ENCODE measurements at places on chromosomes 2 and 18.

DNA sequence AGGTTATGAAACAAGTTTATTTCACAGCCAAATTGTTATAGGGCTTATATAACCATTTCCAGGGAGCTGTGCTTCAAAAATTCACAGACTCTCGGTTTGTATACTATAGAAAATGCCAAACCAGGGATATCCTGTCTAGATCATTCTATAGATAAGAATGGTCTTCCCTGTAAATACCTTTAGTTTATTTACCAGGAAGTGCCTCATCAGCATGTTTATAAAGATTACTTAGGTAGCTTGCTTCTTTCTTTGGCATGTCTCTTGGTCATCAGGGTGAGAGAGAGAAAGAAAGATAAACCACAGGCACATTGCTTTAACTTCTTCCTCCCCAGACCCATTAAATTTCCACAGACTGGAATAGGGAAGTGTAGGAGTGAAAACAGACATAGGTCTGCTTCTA, 439.4 kb downstream of the SPAG16 start:
- DNase-seq: no peak

- peak; percentile 70 for DNase-seq
These were observed 54.5 kb downstream of the C18orf63 start for GRCh38 chr18:74370115-74370514.

GRCh38 chr2:51559026-51559425, 527.1 kb upstream of the NRXN1 start:
- no peak for DNase-seq

DNA sequence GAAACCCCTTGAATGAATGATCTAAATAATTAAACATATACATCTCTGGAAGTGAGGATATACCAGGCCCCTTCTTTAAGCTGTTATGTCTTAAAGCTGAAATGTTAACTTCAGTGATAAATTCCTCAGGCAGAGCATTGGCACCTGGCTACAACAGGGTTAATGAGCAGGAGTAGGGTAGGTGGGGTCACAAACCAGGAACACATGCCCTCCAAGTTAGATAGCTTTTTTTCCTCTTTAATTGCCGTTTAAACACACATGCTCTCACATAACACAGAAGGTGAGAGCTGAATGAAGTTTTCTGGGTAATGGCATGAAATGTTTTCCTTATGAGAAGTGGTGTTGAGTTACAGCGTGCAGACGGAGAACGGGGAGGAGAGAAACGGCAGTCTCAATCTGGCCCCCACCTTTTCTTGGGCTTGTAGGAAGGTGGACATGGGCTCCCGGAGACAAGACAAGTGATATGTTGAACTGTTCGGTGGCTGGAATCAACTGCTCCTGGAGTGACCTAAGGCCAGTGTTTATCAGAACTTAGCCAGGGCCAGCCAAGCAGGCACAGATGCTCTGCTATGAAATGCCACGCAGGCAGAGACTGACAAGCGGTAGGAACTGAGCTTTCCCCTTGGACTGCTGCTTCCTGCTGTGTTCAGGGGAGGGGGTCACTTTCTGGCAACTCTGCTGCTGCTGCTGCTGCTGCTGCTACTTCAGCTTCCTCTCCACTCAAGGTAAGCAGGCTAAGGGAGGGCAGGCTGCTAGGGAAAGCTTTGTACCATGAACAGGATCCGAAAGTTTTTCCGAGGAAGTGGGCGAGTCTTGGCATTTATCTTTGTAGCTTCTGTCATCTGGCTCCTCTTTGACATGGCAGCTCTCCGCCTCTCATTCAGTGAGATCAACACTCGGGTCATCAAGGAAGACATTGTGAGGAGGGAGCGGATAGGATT, at the start of gene GALNT5:
Gene GALNT5 (plus strand): TSS at position 394 of the 941 bp plus-strand sequence. CDS start 378 bp downstream, at position 772.
- peak; percentile 49 for DNase-seq

GRCh38 chr18:21911551-21911950, 171.0 kb downstream of the MIB1 start:
- no peak for DNase-seq

GRCh38 chr2:236370847-236371409, 106.7 kb upstream of the ASB18 start:
- no peak for DNase-seq

DNA sequence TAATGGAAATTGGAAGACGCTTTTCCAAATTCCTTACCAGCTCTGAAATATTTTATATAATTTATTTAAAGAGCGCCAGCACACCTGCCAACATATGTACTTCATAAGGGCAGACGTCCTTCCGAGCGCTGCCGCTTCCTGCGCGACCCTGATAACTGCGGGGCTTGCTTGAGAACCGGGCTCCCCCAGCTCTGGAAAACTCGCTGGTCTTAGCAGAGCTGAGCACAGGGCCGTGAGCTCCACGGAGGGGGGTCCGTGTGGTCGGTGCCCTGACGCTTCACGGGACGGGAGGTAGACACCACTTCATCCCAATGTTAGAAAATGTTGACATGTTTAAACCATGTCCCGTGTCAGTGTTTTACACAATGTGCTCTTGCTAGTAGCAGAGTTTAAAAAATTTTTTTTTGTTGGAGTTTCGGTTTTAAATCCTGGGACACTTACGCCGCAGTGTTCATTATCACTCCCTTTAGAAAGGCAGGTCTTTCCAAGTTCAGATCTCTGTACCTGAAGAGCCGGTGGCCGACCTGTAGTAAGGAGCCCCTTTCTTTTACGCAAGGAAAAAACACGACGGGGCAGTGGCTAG, 1.6 kb downstream of the NFATC1 start:
- DNase-seq: no peak

DNA sequence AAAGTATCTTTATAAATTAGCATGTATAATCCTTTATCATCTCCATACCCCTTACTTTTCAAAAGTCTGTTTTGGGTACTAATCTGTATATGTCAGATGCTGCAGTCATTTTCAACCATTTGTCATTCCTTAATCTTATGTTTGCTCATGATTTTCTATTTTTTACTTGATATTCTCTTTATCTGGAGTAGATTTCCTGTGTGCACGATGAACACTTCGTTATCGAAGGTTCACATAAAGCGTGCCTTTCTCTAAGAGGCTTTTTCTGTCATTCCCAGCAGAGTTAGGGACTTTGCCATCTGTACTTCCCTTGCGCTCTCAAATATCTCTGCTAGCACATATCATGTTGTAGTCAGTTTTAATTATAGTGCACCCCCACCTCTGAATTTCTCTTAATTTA, 123.2 kb downstream of the BIRC6 start:
- DNase-seq: no peak

GRCh38 chr2:274503-274902, 9.8 kb downstream of the ACP1 start:
- no peak for DNase-seq

DNA sequence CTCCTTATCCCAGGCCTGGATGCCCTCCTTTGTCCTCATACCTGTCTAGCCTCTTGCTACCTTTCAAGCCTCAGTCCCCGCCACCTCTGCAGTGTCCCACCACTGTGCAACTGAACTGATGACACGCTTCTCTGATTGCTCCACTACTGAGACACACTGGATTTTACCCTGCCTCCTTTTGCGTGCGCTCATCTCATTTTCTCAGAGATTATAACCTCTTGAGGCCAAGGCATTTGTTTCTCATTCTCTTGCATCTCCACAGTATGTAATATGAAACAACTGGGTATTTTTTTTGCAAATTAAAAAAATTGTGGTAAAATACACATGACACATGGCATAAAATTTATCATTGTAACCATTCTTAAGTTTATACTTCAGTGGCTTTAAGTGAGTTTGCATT, 95.4 kb downstream of the PRKCE start:
- no peak for DNase-seq

- no peak for DNase-seq
These were observed 2.9 kb downstream of the ALS2 start for GRCh38 chr2:201777869-201778268.

- DNase-seq: no peak
These were observed 11.4 kb upstream of the SMIM21 start for GRCh38 chr18:75438891-75439290.

- no peak for DNase-seq
These were observed 7.4 kb upstream of the NTSR2 start for GRCh38 chr2:11677136-11678055.

GRCh38 chr18:39230086-39230803, 1664.6 kb upstream of the CELF4 start:
- no peak for DNase-seq

GRCh38 chr2:177598326-177599138, 206.0 kb downstream of the AGPS start:
- DNase-seq: peak; percentile 96

DNA sequence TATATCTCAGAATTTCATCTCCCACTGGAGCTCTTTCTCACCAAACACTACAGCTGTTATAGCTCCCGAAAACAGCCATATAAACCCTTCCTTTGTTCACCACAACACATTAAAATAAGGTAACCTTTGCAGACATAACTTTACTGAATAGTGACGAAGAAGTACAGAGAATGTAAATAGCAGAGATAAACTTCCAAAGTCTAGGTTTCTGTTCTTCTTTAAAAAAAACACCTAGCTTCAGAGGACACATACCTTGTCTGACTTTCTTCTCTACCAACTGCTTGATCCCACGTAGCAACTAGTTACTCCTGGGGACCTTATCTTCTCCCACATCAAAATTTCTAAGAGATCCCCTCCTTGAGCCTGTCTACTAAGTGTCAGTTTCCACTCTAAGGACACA, 32.3 kb downstream of the ATL2 start:
- DNase-seq: no peak

GRCh38 chr18:66550366-66550765, 53.5 kb downstream of the CDH19 start:
- DNase-seq: no peak

GRCh38 chr2:26356771-26357170, 10.2 kb upstream of the ADGRF3 start:
- no peak for DNase-seq

DNA sequence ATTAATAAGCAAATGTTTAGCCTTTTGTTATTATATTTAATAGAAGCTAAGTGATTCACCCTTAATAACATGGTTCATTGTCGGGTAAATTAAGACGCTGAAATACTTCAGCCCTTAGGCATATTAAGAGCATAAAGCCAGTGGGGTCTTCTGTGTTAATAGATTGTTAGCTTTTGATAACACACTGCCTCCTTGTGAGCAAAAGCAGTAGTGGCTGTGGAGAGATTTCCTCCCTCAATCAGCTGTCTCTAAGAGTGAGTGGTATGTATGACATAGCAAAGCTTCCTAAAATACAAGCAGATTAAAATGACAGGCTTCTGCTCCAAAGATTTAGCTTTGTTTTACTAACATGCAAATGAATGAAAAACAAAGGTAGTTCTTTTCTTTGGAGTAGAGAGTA, 143.7 kb upstream of the SYT4 start:
- no peak for DNase-seq

DNA sequence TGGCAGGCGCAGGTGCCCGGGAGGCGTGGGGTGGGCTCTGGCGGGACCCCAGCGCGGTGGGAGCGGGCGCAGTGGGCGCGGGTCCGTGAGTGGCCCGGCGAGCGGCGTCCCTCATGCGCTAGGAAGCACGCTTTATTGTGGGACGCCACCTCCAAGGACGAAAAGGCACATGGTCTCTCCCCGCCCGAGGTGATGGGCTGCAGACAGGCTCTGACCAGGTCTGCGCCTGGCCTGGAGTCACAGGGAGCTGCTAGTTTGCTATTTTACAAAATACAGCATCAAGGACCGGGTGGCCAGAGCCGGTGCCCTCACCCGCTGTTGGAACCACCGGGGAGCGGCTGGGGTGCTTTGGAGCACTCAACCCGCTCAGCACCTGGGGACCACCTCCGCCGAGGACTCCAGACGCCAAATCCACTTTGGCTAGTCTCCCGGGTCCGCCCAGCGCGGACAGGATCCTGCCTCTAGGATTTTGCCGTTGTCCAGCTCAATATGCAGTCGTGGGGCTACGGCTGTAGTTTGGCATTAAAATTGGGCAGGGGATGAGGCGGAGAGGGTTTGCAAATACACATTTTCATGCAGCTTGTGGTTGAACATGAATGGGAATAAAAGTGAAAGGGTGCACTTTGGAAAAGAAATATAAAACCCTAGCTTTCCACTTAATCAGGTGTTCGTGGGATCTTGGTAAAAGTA, 65.4 kb downstream of the LRRFIP1 start:
- DNase-seq: no peak

DNA sequence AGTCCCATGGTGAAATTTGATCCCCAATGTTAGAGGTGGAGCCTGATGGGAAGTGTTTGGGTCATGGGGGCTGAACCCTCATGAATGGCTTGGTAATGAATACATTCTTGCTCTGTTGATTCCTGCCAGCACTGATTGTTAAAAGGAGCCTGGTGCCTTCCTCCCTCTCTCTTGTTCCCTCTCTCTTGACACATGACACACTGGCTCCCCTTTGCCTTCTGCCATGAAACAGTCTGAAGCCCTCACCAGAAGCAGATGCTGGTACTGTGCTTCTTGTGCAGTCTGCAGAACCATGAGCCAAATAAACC, 30.6 kb upstream of the EPC2 start:
- DNase-seq: no peak

DNA sequence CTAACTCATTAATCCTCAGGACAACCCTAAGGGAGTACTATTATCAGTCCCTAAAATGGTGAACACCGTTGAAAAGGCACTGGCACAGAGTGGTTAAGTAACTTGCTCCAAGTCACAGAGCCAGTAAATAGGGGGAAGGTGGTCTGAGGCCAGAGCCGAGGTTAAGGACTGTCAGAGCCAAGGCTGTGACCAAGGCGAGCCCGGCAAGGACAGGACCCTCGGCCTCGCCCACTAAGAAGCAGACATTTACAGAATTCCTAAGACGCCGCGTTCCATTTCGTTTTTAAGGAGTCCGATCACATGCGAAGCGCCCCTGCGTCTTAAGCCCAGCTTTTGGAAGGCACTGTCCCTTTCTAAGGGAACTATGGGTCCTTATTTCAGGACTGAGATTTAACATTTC, 1.1 kb downstream of the PDIA6 start:
- DNase-seq: no peak

- DNase-seq: no peak
These were observed at the start of gene ANKRD30B for GRCh38 chr18:14747513-14748474. TSS of gene ANKRD30B (plus strand) at chr18:14748172. CDS start at chr18:14748420, 248 bp downstream.

DNA sequence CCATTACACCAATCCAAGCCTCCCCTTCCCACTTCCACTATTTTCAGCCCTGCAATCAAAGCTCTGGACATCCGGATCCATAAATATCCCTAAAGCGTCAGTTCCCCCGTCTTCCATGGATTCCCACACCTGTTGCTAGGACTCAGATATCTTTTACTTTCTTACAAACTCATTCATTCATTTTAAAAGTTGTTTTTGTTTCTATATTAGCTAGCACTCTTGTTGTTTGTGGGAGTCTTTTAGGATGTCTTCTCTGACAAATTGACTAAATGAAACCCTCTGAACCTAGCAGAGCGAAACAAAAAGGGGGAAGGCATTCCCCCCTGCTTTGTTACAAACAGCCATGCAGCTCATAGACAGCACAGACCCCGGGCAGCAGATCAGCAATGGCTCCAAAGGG, 9.0 kb upstream of the NBAS start:
- no peak for DNase-seq

DNA sequence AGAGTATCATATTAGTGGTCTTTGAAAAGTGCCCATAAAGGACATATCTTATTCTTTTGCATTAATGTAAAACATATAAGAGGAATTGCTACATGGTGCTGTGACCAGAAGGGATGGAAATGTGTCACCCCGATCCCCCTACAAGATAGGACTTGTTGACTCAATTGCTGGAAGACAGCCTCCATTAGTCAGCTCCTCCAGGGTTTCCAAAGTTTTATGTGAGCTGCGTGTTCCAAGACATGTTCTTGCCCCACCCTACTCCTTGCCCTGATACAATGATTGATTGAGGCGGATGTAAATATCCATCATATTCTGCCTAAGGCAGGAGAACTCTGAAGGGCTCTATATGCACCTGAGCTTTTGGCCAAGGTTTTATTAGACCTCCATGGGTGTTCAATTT, 541.0 kb upstream of the ZEB2 start:
- no peak for DNase-seq

- DNase-seq: no peak
These were observed 231.5 kb downstream of the SRBD1 start for GRCh38 chr2:45379399-45380087.

Measured in hindlimb muscle (tissue), 1 donor.